Esophagus squamous epithelium (tissue), 5 donors: ENCODE measurements at places on chromosomes 13 and 19.

GRCh38 chr19:55005684-55006488 lies 32.2 kb downstream of the GP6 start:
- H3K36me3 ChIP-seq, result no peaks in the 10 kb centered on the region
- H3K27ac ChIP-seq, result no peak overlapping the region
- DNase-seq, result peak; percentile 40
- peak overlapping the region; percentile 45 for H3K4me3 ChIP-seq

DNA sequence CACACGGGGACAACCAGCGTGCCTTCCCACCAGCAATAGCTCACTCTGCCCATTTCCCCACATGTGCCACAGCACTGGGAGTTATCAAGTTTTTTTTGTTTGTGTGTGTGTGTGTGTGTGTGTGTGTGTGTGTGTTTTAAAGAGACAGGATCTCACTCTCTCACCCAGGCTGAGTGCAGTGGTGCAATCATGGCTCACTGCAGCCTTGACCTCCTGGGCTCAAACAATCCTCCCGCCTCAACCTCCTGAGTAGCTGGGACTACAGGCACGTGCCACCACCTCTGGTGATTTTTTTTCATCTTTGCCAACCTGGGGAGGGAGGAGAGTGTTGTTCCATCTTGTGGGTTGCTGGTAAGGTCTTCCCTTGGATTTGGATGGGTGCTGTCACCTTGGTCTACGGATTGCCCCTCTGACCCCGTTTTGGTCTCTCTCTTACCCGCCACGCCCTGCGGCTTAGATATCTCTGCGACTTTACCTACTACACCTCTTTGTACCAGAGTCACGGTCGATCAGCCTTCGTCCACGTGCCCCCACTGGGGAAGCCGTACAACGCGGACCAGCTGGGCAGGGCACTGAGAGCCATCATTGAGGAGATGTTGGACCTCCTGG lies 22.6 kb downstream of the PGPEP1 start:
- H3K27ac ChIP-seq, result no peak overlapping the region
- H3K4me3 ChIP-seq, result no peak overlapping the region
- no peaks in the 10 kb centered on the region for H3K27me3 ChIP-seq
- peaks cover 10% of the 10 kb centered on the region for H3K4me1 ChIP-seq
- DNase-seq, result no peak
- no peaks in the 10 kb centered on the region for H3K36me3 ChIP-seq

DNA sequence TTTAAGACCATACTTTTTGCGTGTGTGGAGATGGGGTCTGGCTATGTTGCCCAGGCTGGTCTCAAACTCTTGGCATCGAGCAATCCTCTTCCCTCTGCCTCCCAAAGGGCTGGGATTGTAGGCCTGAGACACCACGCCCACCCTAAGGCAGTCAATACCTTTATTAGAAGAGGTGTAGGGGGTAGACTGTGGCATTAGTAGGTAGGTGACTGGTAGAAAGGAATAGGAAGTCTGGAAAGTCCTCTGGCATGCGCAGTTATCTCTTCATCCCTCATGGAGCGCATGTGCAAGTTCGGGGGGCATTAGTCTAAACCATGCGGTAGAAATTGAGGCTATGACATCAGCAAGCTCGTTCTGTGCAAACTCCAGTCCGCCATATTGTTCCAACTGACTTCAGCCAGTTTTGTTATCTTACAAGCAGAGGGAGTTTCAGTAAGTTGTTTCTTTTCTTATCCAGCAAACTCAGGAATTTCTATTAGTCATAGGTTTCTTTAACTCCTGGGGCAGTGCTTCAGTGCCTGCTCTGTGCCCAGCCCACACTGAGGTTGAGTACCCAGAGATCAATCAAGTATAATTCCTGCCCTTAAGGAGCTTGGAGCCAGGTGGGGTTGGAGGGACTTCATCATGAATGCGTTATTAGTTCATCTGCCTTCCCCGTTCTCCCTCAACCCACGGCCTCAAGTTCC lies 7.3 kb upstream of the RANBP3 start:
- no peak overlapping the region for H3K4me3 ChIP-seq
- DNase-seq, result no peak
- no peaks in the 10 kb centered on the region for H3K27me3 ChIP-seq

- H3K27me3 ChIP-seq, result no peaks in the 10 kb centered on the region
- H3K4me1 ChIP-seq, result peaks cover 29% of the 10 kb centered on the region
- no peaks in the 10 kb centered on the region for H3K36me3 ChIP-seq
Observed at GRCh38 chr13:110416131-110417025, 109.3 kb downstream of the COL4A2 start.

GRCh38 chr19:28023064-28023463 lies 1189.9 kb downstream of the UQCRFS1 start:
- H3K27ac ChIP-seq, result no peak overlapping the region
- H3K4me3 ChIP-seq, result no peak overlapping the region
- H3K27me3 ChIP-seq, result no peaks in the 10 kb centered on the region
- no peaks in the 10 kb centered on the region for H3K36me3 ChIP-seq
- DNase-seq, result no peak
